NCI-H1694 treated with DMSO at 0.1 percent for 48 hours (cell line): ENCODE measurements at places on chromosomes 12 and 14.

GRCh38 chr12:66962290-66962689 is 283.4 kb upstream of the GRIP1 start:
- DNase-seq = no peak

DNA sequence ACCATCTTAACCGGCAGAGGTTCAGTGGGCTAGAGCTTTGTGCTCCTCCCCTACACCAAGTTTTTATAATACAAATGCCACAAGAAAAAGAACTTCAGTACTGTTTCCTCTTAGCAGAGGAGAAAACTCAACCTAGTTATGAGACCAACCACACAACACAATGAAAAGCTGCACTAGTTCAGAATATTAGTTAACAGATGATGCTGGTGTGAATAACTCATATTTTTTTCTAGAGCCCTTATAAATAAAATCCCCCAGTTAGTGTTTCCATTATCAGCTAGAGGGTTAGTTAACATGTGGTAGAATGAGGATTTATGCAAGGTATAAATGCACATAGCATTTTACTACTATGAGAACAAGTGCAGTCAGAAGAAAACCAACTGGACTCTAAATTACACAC is 61.9 kb upstream of the AMN1 start:
- DNase-seq = no peak

- no peak for DNase-seq
Measured at GRCh38 chr14:46344327-46344937, 307.1 kb downstream of the RPL10L start.

DNA sequence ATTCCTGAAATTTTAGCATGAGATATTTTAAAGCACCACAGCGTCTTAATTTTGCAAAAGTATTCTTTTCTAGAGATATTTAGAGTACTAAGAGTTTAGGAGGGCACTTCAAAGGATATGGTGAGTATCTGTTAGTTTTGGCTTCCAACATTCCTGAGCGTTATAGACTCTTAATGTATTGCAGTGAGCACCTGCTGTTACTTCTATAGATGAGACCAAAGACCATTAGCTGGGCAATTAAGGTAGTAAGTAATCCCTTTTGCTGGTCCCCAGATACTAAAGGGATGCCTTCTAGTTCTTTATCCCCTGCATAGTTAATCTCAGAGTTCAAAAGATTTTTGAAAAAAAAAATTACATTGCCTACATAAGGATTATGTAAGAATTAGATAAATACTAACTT is 975.6 kb downstream of the GALC start:
- DNase-seq = no peak

GRCh38 chr12:6956021-6956727 is 5.0 kb downstream of the PTPN6 start:
- DNase-seq = no peak

- no peak for DNase-seq
Measured at GRCh38 chr12:89236748-89237383, 115.4 kb downstream of the DUSP6 start.

- no peak for DNase-seq
Measured at GRCh38 chr12:49093792-49094159, 825 bp downstream of the DHH start.

GRCh38 chr12:94336211-94336925 is 123.3 kb downstream of the CEP83 start:
- DNase-seq = no peak

DNA sequence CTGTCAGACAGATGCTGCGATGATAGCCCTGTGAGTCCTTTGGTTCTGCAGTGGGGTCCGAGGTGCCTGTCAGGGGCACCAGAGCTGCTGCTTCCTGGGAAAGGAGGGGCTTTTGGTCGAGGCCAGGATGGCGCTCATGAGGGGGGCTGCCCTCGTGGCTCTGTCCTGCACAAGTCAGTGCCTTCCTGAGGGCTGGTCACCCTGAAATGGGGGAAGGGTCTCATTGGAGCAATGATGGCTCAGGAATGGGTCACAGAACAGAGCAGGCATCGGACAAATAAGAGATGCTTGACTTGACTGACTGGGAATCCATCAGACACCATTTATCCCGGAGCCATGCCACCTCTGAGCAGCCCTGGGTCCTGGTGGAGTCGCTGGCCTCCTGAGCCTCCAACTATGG is 121.9 kb downstream of the ADGRD1 start:
- DNase-seq = no peak

DNA sequence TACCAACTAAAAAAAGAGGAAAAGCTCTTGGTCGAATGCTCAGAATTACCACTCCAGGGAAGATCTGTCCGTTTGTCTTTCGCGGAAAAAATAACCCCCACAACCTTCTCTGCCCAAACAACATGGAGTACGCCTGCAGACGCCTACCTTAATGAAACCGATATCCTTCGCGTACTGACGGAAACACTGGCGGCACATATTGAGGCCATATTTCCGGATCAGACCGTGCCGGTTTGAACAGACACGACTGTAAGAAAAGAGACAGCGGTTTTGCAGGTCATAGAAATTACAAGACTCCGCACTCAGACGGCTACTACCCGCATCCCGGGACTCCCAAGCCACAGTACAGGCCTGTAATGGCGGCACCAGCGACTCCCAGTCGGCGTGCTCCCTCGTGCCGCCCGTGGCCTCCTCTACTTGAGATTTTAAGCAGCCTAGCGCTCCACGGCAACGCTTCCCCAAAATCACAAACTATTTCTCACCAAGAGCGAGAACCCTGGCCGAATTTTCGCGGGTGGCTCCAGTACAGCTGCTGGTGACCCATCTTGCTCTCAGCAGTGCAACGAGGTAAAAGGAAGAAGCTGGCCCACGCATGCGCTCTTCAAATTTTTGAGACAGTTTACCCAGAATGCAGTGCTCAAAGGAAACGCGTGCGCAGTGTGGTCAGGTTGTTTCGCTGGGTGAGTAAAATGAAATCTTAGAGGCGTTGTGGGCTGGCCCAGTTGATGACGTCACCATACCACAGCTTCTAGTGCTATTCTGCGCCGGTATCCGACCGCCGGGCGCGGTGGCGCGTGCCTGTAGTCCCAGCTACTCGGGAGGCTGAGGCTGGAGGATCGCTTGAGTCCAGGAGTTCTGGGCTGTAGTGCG is at the start of gene RPS29:
Gene RPS29, minus strand, starts transcription at position 578 of the 870 bp plus-strand sequence. Its CDS starts 34 bp downstream, at position 544.
- DNase-seq = peak; percentile 99

DNA sequence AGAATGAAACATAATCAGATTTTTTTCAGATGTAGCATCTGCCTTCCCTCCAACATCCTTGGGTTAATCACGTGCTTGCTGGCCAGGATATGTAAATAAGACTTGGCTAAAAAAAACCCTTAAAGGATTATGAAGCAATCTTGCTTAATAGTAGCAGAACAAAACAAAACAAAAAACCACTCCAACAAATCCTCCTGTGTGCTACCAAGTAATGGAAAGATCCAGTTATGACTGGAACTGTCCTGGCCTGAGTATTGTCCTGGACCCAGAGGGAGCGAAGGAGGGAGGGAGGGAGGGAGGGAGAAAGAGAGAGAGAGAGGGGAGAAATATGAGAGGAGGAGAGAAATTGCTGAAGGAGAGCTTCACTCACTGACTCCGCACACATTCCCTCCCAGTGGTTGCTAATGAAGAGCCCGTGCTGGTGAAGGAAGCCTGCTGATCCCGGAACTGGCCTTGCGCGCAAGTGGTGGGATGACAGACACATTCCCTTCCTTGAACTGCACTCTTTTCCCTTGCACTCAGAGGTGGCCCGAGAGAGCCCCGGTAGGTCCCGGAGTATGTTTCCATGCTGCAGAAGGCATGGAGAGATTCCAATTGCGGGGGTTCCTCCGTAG is 57.2 kb downstream of the HMGA2 start:
- no peak for DNase-seq

DNA sequence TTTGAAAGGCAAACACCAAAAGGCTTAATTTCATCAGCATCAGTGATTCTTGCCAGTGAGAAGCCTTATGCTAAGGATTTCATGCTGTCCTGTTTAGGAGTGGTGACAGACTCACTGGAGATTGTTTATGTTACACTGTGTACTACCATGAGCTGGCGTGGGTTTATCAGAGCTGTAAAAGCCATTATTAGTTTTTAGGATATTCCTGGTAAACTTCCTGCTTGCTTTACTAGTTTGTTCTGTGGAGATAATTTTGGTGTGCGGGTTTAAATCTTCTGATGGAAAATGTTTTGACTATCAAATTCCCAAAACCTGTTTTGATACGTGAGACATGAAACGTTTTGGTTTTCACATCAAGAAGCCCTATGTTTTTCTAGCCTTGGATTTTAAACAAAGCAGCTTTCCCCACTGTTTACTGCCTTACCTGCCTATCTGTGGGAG is 15.2 kb downstream of the PPFIBP1 start:
- no peak for DNase-seq

DNA sequence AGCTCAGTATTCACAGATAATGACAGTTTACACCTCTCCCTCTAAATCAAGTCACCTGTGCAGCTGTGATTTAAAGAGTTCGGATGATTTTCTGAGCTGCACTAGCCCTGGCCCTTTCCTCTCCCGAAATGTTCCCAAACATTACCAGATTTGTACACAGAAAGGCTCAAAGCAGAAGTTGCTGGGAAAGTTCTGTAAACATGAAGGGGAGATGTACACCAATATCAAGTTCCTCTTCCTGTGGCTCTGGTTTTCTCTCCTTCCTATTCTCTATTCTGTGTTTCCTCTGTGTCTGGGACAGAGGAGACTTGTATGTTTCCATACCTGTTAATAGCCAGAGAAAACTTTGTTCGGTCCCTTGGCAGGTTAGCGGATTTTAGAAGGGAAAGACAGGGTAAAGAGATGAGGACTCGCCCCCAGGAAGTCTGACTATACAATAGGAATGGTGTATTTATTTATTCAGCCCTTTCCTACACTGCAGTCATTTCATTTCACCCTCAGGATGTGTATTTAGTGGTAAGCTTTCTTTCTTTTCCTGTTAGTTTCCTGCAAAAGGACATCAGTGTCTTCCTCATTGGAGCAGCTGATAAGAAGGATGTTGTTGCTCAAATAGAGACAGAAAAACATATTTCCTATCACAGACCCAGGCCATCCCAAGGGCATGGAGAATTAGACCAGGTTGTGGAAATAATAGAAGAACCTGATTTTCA is 7.6 kb upstream of the NUMB start:
- DNase-seq = no peak

DNA sequence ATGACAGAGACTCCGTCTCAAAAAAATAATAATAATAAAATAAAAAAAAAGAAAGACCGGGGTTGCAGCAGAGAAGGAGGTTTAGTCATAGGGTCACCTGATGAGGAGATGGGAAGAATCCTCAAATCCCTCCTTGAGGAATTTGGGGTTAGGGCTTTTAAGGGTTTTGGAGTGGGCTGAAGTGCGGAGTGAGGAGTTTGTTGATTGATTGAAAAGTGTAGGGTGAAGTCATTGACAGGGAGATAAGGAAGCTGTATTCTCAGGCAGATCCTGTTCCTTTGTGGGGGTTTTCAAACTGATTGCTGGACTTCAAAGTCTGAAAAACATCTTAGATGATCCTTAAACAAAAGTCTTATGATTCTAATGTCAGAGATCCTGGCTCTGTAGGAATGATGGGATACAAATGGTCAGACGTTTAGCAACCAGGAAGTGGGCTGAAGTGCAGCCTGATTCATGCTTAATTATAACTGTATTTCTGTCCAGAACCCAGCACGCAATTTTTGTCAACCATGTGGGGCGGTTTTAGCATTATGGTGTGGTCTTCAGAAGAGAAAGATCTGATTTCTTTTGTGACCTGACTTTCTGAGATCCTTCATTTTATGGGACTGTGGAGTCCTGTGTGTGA is 16.0 kb downstream of the FNTB start:
- no peak for DNase-seq

- no peak for DNase-seq
Measured at GRCh38 chr14:29925736-29926135, 1.9 kb downstream of the PRKD1 start.

GRCh38 chr14:37023875-37024565 is 148.4 kb downstream of the SLC25A21 start:
- no peak for DNase-seq

DNA sequence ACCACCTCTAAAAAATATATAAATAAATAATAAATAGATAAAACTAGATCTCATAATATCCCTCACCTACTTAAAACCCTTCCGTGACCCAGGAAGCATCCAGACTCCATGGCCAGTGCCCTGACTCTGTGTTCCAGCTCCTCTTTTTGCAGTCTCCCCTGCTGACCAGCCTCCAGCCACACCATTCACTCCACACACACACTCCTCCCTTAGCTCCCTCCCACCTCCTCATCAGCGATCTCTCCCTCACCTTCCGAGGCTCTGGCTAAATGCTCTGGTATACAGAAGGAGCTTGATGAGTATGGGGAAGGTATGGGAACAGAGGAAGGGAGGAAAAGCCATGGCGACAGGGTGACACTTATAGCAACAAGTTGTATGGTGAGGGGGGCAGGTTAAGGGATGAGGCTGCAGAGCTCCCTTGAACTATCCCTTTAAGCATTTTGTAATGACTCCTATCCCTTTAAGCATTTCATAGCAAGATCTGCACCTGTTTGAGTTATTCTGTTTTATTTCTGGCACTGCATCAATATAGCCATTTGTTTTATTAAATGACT is 26.1 kb upstream of the EIF4B start:
- no peak for DNase-seq

GRCh38 chr12:63882844-63883243 is 38.3 kb downstream of the SRGAP1 start:
- peak; percentile 58 for DNase-seq

- peak; percentile 24 for DNase-seq
Measured at GRCh38 chr12:106247674-106248311, at the start of gene CKAP4. TSS of gene CKAP4 (minus strand) at chr12:106248020. CDS start at chr12:106247851, 169 bp downstream.

- no peak for DNase-seq
Measured at GRCh38 chr14:102979406-102979805, 56.9 kb downstream of the AMN start.

- no peak for DNase-seq
Measured at GRCh38 chr14:77970646-77971045, 170.7 kb downstream of the ADCK1 start.

DNA sequence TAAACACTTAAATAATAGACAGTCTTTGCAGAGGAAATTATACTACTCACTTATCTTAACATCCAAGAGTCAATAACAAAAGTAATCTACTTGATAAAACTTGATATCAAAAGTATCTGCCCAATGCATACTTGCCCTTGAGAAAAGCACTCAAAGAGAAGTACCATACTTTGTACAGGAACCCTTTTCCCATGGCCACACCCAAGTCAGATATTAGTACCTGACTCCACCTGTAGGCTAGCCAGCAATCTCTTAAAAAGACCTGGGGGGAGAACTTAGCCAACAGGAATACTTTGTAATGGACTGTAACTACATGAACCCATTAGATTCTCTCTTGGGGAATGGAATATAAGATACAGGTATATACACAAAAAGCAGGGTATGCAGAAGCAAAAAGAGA is 99.6 kb upstream of the HECTD1 start:
- no peak for DNase-seq

DNA sequence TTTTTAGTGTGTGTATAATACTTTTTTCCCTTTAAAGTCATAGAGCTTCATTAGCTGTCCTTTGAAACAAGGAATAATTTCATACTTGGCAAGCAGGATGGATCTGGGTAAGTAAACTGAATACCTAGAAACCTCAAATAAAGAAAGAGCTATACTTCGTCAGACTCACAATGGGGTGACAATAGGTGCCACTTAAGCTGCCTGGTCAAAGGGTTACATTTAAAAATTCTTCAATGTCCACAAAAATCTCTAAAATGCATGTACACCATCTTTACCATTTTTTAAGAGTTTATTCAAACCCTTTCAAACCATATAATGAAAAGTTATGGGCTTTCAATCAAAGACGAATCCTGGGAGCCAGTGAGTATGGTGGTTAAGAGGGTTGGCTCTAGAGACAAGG is 3.1 kb downstream of the GIT2 start:
- no peak for DNase-seq

- no peak for DNase-seq
Measured at GRCh38 chr12:14656846-14657245, 39.6 kb downstream of the GUCY2C start.
